Glutamatergic neuron (in vitro differentiated cells): ENCODE measurements at places on chromosomes 2 and 18. TPM values are rescaled to one million over a fixed set of nuclear protein-coding genes. Genes with fewer than 3 reads are reported as not detected.

DNA sequence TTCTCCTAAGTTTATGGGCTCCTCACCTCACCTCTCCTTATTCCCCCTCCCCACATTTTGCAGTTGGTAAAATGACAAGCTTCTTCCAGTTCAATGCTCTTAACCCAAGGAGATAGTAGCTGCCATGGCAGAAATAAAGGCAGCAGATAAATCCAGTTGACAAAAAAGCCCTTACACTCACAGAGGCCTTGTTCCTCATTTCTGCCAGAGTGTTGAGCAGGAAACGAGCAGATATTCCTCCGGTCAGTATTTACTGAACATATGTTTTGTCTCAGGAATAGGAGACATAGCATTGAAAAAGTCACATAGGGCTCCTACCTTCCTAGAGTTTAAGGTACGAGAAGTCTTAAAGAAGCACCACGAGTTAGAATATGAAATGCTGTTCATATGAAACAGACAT lies 493.7 kb upstream of the TNP1 start:
- no peak overlapping the region for H3K27ac ChIP-seq
- peaks cover 12% of the 10 kb centered on the region for H3K36me3 ChIP-seq
- no peak for DNase-seq
- peaks cover 3% of the 10 kb centered on the region for H3K4me1 ChIP-seq
- no peak overlapping the region for H3K4me3 ChIP-seq
- H3K27me3 ChIP-seq = no peaks in the 10 kb centered on the region

DNA sequence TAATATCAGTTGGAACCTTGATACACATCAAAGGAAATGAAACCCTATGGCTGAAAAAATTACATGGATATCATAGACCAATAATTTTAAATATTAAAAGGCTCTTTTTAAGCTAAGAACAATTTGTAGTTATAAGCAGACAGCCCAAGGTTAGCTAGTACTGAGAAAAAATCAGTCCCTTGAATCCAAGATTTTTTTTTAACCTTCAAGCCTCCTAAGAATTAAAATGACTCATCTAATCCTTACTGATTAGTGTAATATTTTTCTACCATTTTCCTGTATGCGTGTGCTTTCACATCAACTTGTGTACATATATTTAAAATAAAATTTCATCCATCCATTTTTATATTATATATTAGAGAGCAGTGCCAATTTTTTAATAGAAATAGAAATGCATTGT lies 1004.9 kb upstream of the ZEB2 start:
- H3K27ac ChIP-seq = no peak overlapping the region
- H3K4me1 ChIP-seq = no peaks in the 10 kb centered on the region
- H3K36me3 ChIP-seq = peaks cover 7% of the 10 kb centered on the region
- H3K4me3 ChIP-seq = no peak overlapping the region
- no peak for DNase-seq
- no peaks in the 10 kb centered on the region for H3K27me3 ChIP-seq

DNA sequence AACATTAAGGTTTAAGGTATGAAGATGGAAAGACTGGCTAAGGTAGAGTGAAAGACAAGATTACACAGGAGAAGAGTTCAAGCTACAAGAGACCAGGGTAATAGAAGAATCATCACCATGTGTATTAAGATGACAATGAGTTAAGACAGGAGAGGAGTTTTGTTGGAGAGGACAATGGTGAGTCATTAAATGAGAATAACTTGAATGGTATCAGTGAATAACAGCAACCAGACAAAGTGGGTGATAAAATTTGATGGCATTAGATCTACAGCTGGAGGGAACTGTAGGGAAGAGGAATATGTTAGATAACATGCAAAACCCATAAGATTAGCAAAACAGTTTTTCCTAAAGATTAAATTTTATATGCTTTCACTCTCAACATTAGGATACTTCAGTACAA lies 18.8 kb upstream of the ENOSF1 start:
- H3K36me3 ChIP-seq = no peaks in the 10 kb centered on the region
- H3K4me3 ChIP-seq = no peak overlapping the region
- no peaks in the 10 kb centered on the region for H3K27me3 ChIP-seq

GRCh38 chr2:52222128-52222527 lies 1190.2 kb upstream of the NRXN1 start:
- no peaks in the 10 kb centered on the region for H3K36me3 ChIP-seq
- no peaks in the 10 kb centered on the region for H3K4me1 ChIP-seq
- no peak for DNase-seq
- no peak overlapping the region for H3K27ac ChIP-seq
- H3K4me3 ChIP-seq = no peak overlapping the region

DNA sequence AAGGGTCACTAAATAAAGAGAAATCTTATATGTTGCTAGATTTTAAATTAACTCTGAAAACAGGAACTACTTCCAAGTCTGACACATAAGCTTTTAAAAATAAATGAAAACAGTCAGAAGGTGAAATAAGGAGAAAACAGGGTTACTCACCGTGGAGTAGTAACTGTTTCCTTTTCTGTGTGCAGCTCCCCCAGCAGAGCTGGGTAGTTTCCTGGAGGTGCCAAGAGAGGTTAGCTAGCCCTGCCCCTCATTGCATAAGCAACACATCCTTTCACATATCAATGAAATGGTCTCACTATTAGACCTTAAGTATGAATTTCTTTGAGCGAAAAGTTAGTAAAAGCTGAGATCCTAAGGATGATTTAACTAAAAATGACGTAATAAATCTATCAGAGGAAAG lies 54.0 kb upstream of the GPR75 start:
- H3K27ac ChIP-seq = no peak overlapping the region
- H3K36me3 ChIP-seq = no peaks in the 10 kb centered on the region
- H3K27me3 ChIP-seq = no peaks in the 10 kb centered on the region

DNA sequence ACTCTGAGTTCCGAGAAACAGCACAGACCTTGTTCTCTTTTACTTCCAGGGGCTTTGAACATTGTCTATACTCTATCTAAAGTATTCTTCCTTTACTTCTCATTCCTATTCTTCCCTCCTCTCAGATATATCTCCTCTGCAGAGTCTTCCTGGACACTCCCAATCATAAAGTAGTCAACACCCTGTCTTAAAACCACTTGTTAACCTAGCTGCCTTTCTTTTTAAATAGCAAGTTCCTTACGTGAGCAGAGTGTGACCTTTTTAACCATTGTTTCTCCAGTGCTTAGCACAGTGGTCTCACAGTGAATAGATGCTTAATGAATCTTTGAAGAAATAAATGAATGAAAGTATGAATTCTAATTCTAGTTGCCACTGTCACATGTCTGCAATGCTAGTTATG lies 47.4 kb downstream of the PTRHD1 start:
- no peaks in the 10 kb centered on the region for H3K4me1 ChIP-seq
- peaks cover 5% of the 10 kb centered on the region for H3K36me3 ChIP-seq
- no peak overlapping the region for H3K27ac ChIP-seq
- peaks cover 4% of the 10 kb centered on the region for H3K27me3 ChIP-seq

- DNase-seq = no peak
- peaks cover 6% of the 10 kb centered on the region for H3K36me3 ChIP-seq
- H3K27me3 ChIP-seq = no peaks in the 10 kb centered on the region
- H3K4me3 ChIP-seq = no peak overlapping the region
- H3K4me1 ChIP-seq = no peaks in the 10 kb centered on the region
Observed at GRCh38 chr18:64528646-64529045, 379.8 kb upstream of the LINC00305 start.

- no peak overlapping the region for H3K4me3 ChIP-seq
- DNase-seq = no peak
- H3K4me1 ChIP-seq = no peaks in the 10 kb centered on the region
- H3K36me3 ChIP-seq = no peaks in the 10 kb centered on the region
- peaks cover 2% of the 10 kb centered on the region for H3K27me3 ChIP-seq
Observed at GRCh38 chr2:183919926-183920325, 678.4 kb upstream of the ZNF804A start.

DNA sequence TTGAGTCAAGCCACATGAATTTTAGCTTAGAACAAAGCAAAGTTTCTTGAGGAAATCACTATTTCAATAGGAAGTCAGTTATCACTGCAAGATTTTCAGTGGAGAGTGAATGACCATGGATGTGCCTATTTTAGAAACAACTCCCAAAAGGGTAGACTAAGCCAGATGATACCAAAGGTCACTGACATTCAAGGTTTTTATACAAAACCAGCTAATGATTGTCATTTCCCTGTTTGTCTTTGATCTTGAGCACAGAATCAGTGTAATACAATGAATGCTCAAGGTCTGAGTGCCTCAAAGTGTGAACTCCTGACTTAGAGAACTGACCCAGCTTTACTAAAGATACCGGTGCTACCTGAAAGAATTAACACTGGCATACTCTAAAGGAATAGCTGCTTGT lies 60.5 kb downstream of the CDH2 start:
- no peak for DNase-seq
- H3K4me3 ChIP-seq = no peak overlapping the region
- H3K27ac ChIP-seq = no peak overlapping the region
- no peaks in the 10 kb centered on the region for H3K36me3 ChIP-seq

GRCh38 chr2:118309257-118309945 lies 221.1 kb downstream of the INSIG2 start:
- no peak overlapping the region for H3K27ac ChIP-seq
- DNase-seq = no peak
- H3K36me3 ChIP-seq = no peaks in the 10 kb centered on the region
- peaks cover 12% of the 10 kb centered on the region for H3K4me1 ChIP-seq
- H3K27me3 ChIP-seq = peaks cover 3% of the 10 kb centered on the region

GRCh38 chr2:126699018-126699417 lies 43.1 kb downstream of the GYPC start:
- H3K27me3 ChIP-seq = peaks cover 3% of the 10 kb centered on the region
- no peak overlapping the region for H3K4me3 ChIP-seq
- no peak for DNase-seq
- peaks cover 5% of the 10 kb centered on the region for H3K36me3 ChIP-seq

- no peak for DNase-seq
- peak overlapping the region; percentile 24 for H3K27ac ChIP-seq
- no peak overlapping the region for H3K4me3 ChIP-seq
- H3K36me3 ChIP-seq = no peaks in the 10 kb centered on the region
- H3K4me1 ChIP-seq = peaks cover 4% of the 10 kb centered on the region
- peaks cover 4% of the 10 kb centered on the region for H3K27me3 ChIP-seq
Observed at GRCh38 chr2:204108330-204108751, 171.8 kb downstream of the ICOS start.

DNA sequence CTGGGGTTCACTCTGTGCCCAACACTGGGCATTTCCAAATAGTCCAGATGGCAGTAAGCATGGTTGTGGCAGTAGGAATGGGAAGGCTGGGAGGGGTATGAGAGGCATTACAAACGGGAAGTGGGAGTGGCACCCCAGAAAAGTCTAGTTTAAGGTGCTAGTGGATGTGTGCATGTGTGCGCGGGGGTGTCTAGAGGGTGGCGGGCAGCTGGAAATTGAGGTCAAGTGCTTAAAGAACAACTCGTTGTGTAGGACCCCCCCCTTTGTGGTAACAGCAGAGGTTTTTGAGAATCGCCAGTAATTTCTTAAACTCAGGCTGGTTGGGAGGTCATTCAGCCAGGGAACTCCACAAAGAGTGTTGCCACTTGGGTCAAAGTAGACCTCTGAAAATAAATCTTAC lies 69.9 kb downstream of the RHBDD1 start:
- H3K27ac ChIP-seq = no peak overlapping the region
- no peaks in the 10 kb centered on the region for H3K4me1 ChIP-seq
- H3K27me3 ChIP-seq = no peaks in the 10 kb centered on the region
- DNase-seq = no peak
- no peaks in the 10 kb centered on the region for H3K36me3 ChIP-seq

- no peak for DNase-seq
- no peak overlapping the region for H3K27ac ChIP-seq
Observed at GRCh38 chr2:157785200-157785599, 90.9 kb downstream of the ACVR1 start.

DNA sequence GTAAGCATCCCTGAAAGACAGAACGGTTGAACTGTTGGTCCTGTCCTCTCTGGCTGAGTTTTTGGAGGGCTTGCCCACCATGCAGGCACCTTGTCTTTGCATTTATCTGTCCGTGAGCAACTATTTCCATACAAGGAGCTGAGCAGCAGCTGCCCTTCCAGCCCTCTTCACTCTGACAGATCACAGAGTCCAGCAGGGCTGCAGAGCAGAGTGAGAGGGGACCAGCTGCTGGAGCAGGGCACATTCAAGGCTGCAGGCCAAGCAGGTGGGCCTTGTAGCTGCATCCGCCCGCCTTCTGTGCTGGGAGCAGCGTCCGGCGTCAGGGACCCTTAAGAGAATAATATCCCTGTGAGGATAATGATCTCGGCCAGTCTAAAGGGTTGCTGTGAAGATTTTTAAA lies 9.5 kb downstream of the SMYD1 start:
- peak; percentile 51 for DNase-seq
- no peaks in the 10 kb centered on the region for H3K36me3 ChIP-seq
- peaks cover 12% of the 10 kb centered on the region for H3K4me1 ChIP-seq
- H3K27me3 ChIP-seq = peaks cover 2% of the 10 kb centered on the region
- H3K4me3 ChIP-seq = no peak overlapping the region
- peak overlapping the region; percentile 46 for H3K27ac ChIP-seq

DNA sequence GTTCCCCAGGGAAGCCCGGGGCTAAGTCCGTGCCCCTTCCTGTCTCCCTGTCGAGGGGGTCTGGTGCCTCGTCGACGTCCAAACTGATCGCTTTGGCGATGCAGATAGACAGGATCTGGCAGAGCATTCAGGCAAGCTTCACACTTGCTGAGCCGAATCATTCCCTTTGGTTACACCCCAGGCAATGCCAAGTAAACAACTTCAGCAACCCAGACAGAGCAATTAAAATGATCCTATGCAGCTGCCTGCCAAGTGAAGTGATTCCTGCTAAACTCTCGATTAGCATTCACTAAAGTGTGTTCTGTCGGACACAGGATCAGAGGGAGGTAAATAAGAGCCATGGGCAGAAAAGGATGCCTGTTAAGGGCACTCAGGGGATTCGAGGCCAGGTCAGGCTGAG lies 108.2 kb upstream of the RAB12 start:
- no peak for DNase-seq
- H3K27me3 ChIP-seq = peaks cover 3% of the 10 kb centered on the region
- H3K36me3 ChIP-seq = no peaks in the 10 kb centered on the region
- H3K4me3 ChIP-seq = no peak overlapping the region
- no peak overlapping the region for H3K27ac ChIP-seq
- no peaks in the 10 kb centered on the region for H3K4me1 ChIP-seq

DNA sequence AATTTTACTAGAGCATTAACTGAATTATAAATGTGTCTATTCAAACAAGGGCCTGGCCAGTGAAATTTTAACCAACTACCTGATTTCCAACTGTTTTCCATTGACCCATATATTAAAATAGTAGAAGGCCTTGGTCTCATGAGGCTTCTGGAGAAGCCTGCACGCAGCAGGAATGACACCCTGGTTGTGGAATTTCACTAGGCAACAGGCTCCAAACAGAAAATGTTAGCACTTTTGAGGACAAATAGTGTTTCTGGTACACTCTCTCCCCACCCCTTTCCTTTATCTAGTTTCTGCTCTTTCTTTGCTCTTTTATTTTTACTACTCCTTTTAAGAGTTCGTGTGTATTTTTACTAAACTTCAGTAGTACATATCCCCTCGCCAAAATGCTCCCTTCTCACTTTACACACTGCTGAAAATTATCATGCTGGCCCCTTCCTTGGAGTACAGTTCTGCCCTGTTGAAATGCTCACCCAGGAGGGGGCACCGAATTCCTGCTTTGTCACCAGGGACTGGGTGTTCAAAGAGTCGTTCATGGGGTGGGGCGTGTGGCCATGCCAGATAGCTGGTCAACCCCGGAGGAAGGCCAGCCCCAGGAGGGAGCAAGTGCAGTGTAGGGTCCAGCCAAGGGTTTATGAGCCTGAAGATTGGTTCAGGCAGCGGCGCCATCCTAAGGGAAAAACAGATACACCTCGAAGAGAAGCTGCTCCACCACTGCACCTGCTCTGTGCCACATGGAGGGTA lies 22.1 kb upstream of the COL6A3 start:
- DNase-seq = no peak
- no peak overlapping the region for H3K27ac ChIP-seq
- no peaks in the 10 kb centered on the region for H3K4me1 ChIP-seq
- peaks cover 6% of the 10 kb centered on the region for H3K27me3 ChIP-seq

MSH2 gene
- 27.9 TPM for total RNA-seq

TEKT4 gene
- not detected for total RNA-seq

SPC25 gene
- 7.1 TPM for total RNA-seq

RAX gene
- not detected for total RNA-seq
